ENCODE measurements at places on chromosomes 5 and 9.

DNA sequence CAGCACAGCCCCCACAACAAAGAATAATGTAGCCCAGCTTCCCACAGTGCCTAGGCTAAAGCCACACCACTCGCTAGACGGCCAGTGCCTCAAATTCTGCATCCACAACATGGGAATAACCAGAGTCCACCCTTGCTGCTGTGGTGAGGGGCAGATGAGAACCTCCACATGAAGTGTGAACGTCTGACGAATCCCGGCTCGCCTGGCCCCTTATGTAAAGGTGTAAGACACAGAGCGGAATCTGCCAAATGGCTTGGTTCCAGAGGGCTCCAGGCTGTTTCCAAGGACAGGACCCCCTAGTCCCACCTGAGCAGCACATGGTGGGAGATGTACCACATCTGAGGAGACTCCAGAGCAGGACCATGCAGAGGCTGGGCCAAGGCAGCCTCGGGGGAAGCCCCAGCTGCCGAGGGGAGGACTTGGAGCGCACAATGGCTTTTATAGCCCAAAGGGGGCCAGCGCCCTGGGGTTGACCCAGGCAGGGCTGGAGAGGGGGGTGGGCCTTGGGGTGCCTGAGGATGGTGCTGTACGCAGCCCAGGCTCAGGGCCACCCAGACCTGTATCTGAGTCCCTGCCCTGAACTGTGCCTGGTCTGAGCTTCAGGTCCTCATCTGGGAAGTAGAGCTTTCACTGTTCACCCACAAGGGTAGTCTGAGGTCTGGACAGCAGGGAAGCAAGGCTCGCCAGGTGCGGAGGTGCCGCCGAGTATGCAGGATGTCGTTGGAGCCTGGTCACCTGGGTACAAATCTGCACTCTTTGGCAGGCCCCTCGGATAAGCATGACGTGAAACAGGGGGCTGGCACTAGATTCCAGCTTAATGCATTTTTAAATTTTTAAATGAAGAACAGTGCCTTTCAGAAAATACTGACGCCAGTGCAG lies 24.9 kb upstream of the SLC25A51 start:
- no peak for DNase-seq

- DNase-seq: peak; percentile 59
Measured at GRCh38 chr5:40797273-40798011, 732 bp downstream of the PRKAA1 start.

DNA sequence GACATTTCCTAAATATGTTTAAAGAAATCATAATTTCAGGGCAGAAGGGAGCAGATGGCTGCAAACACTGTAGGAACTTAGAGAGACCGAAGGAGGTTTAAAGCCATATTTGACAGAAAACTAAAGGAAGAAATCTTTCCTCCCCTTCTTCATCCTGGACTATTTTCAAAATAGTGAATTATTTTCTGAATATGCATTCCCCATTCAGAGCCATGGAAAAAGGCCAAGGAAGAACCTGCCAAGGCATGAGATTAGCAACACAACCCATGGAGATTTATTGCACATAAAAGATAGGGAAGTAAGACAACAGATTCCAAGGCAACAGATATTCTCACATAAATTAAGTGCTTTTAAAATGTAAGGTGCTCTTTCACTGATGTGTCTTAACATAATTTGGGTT lies 233.3 kb upstream of the ADAMTS16 start:
- DNase-seq: no peak

DNA sequence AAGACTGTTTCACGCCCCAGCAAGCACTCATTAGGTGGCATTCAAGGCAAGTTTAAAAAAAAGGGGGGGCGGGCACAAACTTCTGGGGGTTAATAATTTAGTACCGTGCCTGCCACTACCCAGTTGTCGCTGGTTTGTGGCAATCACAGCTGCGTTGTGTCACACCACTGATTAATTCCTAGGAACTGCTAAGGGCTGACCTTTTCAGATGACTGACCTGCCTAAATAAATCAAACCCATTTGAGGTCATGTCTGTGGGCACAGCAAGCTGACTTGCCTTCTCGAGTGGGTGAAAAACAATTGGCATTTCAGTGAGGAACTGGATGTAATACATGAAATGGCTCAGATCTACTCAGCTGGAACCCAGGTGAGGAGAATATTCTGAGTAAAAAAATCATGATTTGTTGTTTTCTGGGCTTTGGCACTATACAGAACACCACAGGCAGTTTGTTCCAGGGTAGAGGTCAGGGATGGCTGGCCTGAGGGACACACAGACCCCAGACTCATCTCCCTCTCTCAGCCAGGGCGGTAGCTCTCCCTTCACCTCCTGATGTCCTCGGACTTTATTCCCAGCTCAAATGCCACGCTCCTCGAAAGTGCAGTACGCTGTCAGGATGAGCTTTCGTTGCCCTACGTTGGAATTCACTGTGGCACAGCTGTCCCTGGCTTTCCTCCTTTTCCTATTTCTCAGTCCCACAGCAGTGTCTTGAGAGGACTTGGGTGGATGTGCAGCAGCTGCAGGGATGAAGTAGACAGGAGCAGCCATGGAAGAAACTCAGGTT lies 15.5 kb upstream of the MGAT1 start:
- no peak for DNase-seq

DNA sequence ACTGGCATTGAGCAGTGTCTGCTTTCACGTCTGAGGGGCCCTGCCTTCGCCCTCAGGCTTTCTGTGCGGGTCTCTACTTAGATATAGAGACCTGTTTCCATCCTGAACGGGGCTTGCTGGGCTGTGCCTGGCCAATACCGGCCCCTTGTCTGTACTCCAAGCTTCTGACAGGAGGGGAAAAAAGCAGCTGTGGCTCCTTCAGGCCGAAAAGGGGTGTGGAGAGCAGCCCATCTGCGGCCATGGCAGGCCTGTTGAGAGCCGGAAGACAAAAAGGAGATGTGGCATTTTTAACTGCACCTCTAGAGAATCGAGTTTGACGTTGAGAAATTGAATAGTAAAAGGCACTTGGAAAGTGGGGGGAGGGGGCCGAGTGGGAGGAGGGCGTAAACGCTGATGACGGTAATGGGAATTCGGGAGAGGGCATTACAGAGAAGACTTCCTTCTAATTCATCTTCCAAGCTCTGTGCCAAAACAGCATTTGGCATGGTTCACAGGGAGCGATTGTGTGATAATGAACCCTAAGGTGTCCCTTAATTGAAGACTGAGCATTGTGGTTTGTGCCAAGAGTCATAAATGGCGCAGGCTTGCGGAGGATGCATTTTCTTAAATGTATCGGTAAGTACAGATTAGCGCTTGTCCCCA lies 25.1 kb upstream of the PRDM12 start:
- no peak for DNase-seq

GRCh38 chr9:122119166-122119521 lies 26.0 kb upstream of the TTLL11 start:
- DNase-seq: no peak

DNA sequence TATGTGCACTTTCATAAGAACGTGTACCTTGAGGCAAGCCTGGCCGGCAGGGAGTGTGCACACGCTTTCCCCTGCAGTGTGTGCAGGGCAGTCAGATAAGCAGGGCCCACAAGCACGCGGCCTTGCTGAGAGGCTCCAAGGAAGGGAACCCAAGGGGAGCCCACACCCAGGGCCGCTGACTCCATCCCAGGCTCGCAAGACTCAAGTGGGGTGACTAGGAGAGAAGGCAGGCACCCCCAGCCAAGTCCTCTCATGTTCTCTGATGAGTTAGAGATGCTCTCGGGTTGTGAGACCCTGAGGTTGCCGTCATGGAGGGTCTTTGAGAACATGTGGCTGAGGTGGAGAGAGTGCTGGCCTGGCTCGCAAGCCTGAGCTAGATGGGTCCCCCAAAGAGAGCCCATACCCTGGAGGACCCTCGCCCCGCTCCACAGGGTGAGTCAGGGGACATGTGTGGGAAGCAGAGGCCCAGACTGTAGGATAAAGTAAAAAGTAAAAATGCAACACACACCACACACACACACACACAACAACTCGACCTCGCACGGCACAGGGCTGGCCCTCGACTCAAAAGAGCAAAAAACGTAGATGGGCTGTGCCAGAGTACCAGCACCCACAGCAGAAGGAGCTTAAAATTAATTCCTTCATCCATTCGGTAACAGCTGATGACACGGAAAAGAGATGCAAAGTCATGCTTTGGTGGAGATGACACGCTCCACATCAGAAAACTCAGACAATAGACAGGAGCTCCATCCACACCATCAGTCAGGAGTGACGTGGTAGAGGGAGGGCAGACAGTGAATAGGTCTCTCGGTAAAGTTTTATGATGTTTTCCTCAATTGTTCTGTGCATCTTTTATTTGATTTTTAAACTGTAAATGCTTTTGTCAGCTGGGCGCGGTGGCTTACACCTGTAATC lies 54.8 kb upstream of the NKD2 start:
- no peak for DNase-seq

GRCh38 chr9:20604562-20604961 lies 17.7 kb downstream of the MLLT3 start:
- no peak for DNase-seq

GRCh38 chr5:95801532-95801931 lies 21.0 kb downstream of the GLRX start:
- DNase-seq: no peak

- DNase-seq: no peak
Measured at GRCh38 chr5:132776131-132776937, 705 bp downstream of the SEPTIN8 start.

Data from stimulated activated CD4-positive, alpha-beta T cell treated with anti-CD3 and anti-CD28 coated beads, Interleukin-1b, Interleukin-23, amount 100 ng/mL, for 4 hours (primary cell).